ENCODE measurements at places on chromosomes 12 and 14. TPM values are rescaled to one million over a fixed set of nuclear protein-coding genes. Genes with fewer than 3 reads are reported as not detected.
A peak's percentile ranks its signal among the peaks of the same experiment; 100 is the strongest.

TESPA1 gene
- 112 TPM for total RNA-seq

DNA sequence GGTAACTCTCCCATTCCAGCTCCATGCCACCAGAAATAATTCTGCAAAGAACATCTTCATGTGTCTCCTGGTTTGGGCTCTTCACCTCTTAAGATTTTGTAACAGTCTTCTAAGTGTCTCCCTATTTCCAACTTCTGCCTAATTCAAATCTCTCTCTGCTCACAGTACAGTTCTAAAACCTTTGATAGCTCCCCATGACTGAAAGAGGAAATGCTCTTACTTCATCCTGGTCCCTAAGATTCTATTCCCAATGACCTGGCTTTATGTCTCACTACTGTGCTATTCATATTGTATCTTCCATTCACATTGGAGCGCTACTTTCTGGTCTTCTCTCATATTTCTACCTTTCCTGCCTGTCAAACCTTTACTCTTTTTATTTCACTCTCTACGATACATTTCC, 1.6 kb downstream of the AMN1 start:
- peaks cover 24% of the 10 kb centered on the region for H3K36me3 ChIP-seq
- no peak for DNase-seq
- peak overlapping the region; percentile 63 for H3K27ac ChIP-seq
- H3K27me3 ChIP-seq: no peaks in the 10 kb centered on the region

DNA sequence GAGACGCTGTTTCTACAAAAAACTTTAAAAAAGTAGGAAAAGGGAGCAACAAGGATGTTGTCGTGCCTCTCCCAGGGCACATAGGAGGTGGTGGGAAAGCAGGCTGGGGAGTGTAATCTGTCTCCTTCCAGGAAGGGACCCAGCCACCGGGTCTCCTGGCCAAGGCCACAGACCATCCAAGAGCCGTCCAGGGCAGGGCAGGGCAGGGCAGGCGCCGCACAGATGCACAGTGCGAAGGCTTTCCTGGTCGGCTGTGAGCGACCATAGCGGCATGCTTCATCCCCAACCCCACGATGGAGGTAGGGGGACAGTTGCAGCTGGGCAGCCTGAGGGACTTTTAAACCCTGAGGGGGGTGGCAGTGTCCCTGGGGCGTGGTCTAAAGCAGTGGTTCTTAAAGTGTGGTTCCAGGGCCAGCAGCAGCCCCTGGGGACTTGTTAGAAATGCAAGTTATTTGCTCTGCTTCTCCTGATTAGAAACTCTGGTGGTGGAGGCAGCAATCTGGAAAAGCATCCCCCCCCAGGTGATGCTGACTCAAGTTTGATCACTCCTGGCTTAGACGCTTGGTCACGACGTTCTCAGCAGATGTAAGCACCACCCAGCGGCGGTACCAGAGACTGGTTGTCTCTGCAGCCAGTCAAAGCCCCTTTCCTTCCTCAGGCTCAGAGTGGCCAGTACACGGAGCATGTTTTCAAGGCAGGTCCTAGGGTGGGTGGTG, 197.4 kb upstream of the PRMT8 start:
- no peaks in the 10 kb centered on the region for H3K27me3 ChIP-seq
- H3K36me3 ChIP-seq: no peaks in the 10 kb centered on the region
- H3K4me1 ChIP-seq: no peaks in the 10 kb centered on the region
- H3K27ac ChIP-seq: no peak overlapping the region
- H3K4me3 ChIP-seq: no peak overlapping the region

PRKD1 gene
- total RNA-seq: not detected

DNA sequence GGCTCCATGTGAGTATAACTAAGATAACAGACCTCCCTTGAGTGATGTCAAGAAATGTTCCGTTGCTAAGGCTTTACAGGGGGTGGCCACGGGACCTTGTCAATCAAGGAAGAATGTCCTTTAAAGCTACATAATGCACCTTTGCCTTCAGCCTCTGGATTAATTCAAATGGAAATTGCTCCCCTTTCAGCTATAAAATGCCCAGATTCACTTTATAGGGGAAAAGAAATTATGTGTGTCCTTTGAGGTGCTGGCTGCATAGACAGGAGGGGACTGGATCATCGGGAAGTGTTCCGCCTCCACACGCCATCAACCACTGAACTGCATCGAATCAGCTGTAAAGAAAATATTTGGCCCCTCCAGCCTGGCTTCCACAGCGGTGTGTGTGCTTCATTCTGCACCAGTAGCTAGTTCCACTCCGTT, 415.4 kb downstream of the DPF3 start:
- H3K4me1 ChIP-seq: peaks cover 73% of the 10 kb centered on the region
- DNase-seq: no peak
- H3K36me3 ChIP-seq: peaks cover 19% of the 10 kb centered on the region
- no peak overlapping the region for H3K4me3 ChIP-seq

ACOT6 gene
- not detected for total RNA-seq

DNA sequence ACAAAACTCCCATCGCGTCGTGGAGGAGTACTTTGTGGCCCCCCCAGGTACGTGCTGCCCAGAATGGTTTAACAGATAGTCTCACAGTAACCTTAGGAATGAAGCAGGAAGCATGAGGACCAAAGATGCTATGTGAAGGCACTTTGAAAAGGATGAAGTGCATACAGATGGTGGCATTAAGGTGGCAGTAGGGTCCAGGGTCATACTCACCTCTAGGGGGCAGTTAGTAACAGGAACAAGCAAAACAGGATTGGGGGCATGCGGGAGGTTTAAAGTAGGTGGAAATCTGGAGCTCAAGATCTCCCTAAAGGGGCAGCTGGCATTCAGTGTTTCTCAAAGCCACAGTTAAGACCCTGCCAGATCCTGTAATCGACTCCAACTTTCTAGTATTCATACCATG, 10.9 kb downstream of the GATC start:
- no peak overlapping the region for H3K27ac ChIP-seq
- peaks cover 1% of the 10 kb centered on the region for H3K4me1 ChIP-seq
- H3K4me3 ChIP-seq: no peak overlapping the region
- H3K27me3 ChIP-seq: no peaks in the 10 kb centered on the region
- DNase-seq: no peak
- H3K36me3 ChIP-seq: peaks cover 16% of the 10 kb centered on the region

DNA sequence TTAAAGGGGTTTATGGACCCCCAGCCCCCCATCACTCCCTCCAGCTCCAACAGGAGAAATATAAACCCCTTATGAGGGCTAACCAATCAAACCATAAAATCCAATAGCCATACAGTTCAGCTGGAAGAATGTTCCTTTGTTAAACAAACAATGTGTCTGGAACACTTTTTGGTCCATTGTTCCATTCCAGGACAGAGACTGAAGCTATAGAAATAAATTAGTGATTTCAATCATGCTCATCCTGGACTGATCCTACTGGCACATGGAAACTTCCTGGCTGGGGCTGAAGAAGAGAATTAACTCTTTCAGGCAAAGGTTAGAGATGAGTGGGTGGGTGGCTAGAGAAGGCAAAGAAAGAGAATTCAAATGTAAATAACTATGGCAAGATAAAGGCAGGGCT, 63.4 kb downstream of the ANO2 start:
- no peak overlapping the region for H3K4me3 ChIP-seq
- H3K27me3 ChIP-seq: peaks cover 16% of the 10 kb centered on the region
- no peaks in the 10 kb centered on the region for H3K36me3 ChIP-seq
- DNase-seq: no peak
- no peaks in the 10 kb centered on the region for H3K4me1 ChIP-seq
- no peak overlapping the region for H3K27ac ChIP-seq

DNA sequence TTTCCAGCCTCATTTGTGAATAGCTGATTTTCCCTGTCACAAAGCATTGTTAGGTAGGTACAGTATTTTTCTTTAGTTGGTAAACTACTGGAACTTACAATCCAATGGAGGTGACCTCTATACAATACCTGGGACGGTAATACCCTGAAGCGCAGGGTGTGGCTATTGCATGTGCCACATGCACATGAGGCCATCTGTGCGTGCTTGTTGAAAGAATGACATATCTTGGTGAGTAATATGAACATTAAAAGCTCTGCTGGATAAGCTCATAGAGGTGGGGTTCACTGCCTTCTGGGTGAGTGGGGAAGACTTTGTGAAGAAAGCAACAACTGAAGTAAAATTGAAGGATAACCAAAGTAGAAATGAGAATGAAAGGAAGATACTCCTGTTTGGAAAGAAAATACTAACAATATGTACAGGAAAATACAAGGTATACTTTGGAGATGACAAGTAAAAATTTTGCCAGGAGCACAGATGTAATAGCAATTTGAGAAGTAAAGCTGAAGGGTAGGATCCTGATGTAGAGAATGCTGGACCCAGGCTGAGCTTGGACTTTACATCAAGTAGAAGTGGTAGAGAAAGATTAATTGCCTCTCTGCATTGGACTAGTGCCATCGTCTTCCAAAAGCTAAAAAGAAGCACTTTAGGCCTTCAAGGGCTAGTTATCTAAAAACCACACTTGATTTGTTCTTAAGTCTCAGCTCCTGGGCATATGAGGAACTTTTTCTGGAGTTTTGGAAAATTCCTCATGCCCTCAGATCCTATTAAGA, 97.1 kb downstream of the SLC38A6 start:
- H3K27ac ChIP-seq: peak overlapping the region; percentile 36
- no peaks in the 10 kb centered on the region for H3K36me3 ChIP-seq
- H3K4me1 ChIP-seq: no peaks in the 10 kb centered on the region
- no peak for DNase-seq

DNA sequence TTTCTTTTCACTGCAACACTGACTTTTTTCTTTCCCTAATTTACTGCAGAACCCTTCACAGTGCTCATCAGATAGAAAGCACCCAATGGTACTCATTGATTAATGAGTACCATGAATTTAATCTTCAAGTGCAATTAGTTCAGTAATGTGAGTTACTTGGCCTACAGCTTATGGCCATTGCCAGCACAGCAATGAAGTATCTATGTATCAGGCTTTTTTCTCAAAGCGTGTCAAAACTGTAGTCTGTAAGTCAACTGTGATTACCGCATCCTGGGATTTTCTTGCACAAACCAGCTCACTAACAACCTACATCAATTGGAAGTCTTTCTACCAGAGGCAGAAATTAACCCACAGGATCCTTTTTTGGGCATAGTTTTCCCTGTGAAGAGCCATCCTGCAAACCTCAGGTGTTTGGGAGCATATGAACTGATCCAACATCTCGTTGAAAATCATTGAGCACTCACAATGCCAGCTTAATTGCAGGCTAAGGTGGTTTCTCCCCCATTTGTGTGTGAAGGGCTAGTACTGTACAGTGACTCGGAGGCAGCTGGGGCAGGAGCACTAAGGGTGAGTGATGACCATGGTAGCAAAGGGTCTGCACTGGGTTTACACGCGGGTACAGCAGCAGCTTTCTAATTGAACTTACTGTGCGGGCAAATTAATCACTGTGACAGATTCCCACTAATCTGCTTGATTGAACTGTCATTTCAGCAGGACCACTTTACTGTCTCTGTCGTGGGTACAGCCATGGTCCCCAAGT, 619.3 kb downstream of the SNAPC1 start:
- no peak for DNase-seq
- no peaks in the 10 kb centered on the region for H3K36me3 ChIP-seq
- H3K4me1 ChIP-seq: no peaks in the 10 kb centered on the region
- no peak overlapping the region for H3K27ac ChIP-seq
- no peak overlapping the region for H3K4me3 ChIP-seq

DNA sequence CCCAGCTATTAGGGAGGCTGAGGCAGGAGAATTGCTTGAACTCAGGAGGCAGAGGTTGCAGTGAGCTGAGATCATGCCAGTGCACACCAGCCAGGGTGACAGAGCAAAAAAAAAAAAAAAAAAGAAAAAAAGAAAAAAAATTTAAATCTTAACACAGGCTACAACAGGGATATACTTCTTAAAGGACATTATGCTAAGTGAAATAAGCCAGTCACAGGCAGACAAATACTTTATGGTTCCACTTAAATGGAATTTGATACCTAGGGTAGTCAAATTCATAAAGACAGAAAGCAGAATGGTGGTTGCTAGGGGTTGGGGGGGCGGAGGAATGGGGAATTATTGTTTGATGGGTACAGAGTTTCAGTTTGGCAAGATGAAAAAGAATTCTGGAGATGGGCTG, 14.8 kb upstream of the PPTC7 start:
- H3K36me3 ChIP-seq: no peaks in the 10 kb centered on the region
- H3K4me1 ChIP-seq: peaks cover 10% of the 10 kb centered on the region
- DNase-seq: no peak
- H3K27ac ChIP-seq: no peak overlapping the region

ACVRL1 gene
- not detected for total RNA-seq

GRCh38 chr12:68440068-68440581, 108.0 kb upstream of the MDM1 start:
- no peaks in the 10 kb centered on the region for H3K27me3 ChIP-seq
- H3K4me1 ChIP-seq: peaks cover 22% of the 10 kb centered on the region
- no peak overlapping the region for H3K27ac ChIP-seq

DNA sequence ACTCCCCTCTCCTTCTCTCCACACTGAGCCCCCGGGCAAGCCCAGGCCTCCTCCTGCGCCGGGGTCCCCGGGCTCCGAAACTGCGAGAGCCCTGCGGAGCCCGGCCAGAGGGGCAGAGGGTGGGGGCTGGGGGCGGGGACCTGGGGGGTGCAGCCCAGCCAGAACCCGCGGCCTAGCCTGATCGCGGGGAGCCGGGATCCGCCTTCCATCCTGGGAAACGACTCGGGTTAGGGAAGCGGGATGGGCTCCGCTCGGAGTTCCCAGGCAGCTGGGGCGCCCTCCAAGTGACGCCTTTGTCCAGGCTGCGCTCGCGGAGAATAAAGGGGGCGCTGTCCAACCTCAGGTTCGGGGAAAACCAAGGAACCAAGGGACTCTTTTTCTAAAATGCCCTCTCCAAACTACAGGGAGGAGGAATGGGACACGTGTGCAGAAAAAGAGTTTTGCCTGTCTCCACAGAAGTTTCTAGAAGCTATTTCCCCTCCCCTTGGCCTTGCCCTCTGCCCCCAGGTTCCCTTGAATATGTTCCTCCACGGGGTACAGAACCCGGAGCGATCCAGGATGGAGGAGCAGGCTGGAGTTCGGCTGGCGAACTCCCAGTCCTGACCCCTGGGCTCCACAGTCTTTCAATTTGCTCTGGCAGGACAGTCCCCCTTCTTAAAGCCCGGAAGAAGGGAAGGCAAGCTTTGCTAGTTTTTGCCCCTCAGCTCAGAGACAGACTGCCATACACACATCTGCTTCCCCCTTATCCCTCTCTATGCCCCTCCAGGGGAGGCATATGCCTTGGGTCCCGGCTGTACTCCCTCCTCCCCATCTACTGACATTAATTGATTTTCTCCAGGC, 13.9 kb downstream of the NKX2-1 start:
- H3K27ac ChIP-seq: no peak overlapping the region
- no peak for DNase-seq
- H3K4me3 ChIP-seq: no peak overlapping the region
- peaks cover 2% of the 10 kb centered on the region for H3K4me1 ChIP-seq
- peaks cover 3% of the 10 kb centered on the region for H3K36me3 ChIP-seq

LHX5 gene
- not detected for total RNA-seq

VASH1 gene
- 7.0 TPM for total RNA-seq

CARMIL3 gene
- 0.91 TPM for total RNA-seq

DNA sequence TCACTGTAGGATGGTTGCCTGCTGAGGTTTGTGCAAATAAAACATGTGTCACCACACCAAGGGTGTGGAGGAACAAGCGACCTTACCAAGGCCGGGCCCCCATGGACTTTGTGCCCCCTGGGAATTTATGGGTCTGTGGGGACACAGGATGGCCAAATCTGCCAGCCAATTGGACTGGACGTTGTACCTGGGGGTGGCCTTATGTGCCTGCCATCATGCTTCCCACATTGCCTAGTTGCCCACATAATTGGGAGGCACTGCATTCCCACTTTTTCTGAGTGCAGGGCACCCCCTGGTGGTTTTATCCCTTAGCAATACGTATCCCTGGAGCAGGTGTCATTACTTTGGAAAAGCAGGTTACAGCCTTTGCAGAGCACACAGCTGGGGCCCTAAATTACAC, 92.6 kb upstream of the TMPO start:
- no peaks in the 10 kb centered on the region for H3K36me3 ChIP-seq
- H3K4me3 ChIP-seq: no peak overlapping the region
- no peak for DNase-seq
- H3K4me1 ChIP-seq: no peaks in the 10 kb centered on the region
